CD4-positive, alpha-beta T cell treated with Interleukin-6 for 4 hours (primary cell): ENCODE measurements at places on chromosomes 6 and 20.

- no peak for DNase-seq
These were observed 52.4 kb downstream of the ATP9A start for GRCh38 chr20:51715856-51716185.

DNA sequence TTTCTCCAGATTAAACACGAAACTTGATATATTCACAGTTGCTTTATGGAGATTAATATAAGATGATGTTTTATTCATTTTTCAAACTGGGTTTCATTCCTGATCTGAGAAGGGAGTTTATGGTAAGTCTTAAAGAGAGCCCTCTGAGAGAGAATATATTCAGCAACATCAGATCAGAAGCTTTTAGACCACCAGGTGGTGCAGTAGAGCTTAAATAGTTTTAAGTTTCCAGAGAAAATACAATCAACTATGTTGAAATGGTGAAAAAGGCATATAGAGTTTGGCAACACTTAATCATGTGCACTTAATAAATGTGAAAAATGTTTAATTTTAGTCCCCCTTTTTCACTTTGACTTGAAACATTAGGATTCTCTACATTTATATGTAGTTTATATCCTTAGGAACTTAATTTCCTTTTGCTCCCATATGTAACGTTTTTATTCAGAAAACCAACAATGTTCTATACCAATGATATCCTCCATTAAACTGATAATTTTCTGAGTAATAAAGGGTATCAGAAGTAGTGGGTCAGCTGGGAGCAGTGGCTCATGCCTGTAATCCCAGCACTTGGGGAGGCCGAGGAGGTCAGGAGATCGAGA lies 86.4 kb upstream of the CLDN20 start:
- DNase-seq, result peak; percentile 57

DNA sequence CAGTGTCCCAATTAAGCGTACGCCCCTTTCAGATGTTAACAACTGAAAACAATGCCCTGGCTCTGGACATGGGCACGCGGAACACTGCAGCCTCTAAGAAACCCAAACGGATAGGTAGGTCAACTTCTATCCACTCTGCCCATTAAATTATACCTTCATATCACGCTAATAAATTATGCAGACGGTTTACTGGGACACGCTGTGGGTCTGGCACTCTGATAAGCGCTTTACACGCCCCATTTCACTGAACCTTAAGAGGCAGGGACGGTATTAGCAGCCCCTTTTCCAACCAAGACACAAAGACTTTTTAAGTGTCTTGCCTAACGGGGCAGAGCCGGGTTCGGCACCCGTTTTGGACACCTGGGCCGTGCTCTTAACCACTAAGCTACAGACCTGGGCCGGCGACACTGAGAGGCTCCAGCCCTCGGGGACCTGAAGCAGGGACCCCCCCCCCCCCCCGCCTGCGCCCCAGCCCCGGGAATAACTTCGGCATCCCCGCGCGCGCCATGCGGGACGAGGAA lies 744 bp downstream of the STAU1 start:
- no peak for DNase-seq

GRCh38 chr20:46174469-46175126 lies 56.5 kb downstream of the CD40 start:
- peak; percentile 79 for DNase-seq
